Retinal pigment epithelial cell (primary cell): ENCODE measurements at places on chromosomes 7 and 10.

DNA sequence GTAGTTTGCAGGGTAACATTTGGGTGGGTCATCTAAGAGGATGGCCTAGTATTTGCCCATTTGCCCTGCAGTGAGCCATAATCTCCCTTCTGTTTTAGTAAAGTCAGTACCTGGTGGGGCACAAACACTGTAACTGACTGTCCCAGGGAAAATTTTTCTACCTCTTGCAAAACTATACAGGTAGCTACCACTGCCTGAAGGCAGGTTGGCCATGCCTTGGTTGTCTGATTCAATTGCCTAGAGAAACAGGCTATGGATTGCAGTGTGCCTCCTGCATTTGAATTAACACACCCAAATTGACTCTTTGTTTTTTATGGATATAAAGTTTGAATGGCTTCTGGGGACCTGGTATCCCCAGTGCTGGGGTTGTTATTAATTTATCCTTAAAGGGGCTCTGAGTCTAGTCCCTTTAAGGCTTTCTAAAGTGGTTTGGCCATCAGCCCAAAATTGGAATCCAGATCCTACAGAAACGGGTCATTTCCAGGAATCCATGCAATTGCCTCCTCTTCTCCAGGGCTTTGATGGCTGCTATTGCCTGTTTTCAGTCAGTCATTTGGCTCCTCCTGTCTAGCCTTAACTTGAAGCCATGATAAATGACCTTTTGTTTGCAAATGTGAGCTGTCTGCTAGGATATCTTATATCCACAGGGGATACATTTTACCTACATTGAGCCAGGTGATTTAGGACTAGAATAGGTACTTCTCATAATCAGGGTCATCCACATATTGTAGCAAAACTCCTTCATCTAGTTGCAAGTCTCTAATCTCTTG is 89.1 kb downstream of the STRA8 start:
- no peak for DNase-seq

DNA sequence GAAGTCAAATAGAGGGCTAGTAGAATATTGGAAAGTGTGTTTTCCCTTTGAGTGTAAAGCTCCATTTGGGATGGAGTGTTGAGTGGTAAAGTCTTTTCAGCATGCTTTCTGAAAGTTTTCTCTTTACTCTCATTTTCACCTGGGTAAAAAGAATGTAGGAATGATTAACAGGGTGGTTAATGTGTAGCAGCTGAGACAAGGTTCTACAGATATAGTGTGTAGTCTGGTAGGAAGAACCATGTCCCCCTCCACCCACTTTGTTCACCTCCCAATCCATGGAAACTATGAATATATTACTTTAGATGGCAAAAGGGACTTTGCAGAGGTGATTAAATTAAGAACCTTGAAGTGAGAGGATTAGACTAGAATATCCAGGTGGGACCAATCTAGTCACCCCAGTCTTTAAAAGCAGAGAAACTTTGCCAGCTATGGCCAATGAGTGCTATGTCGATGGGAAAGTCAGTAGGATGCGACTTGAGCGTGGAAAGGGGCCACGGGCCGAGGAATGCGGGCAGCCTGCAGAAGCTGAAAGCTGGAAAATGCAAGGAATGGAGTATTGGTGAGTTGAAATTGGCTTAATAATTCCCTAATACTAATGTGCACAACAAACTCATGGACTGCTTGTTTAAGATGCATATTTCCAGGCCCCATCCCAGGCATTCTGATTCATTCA is 166.3 kb upstream of the AHR start:
- DNase-seq: no peak

DNA sequence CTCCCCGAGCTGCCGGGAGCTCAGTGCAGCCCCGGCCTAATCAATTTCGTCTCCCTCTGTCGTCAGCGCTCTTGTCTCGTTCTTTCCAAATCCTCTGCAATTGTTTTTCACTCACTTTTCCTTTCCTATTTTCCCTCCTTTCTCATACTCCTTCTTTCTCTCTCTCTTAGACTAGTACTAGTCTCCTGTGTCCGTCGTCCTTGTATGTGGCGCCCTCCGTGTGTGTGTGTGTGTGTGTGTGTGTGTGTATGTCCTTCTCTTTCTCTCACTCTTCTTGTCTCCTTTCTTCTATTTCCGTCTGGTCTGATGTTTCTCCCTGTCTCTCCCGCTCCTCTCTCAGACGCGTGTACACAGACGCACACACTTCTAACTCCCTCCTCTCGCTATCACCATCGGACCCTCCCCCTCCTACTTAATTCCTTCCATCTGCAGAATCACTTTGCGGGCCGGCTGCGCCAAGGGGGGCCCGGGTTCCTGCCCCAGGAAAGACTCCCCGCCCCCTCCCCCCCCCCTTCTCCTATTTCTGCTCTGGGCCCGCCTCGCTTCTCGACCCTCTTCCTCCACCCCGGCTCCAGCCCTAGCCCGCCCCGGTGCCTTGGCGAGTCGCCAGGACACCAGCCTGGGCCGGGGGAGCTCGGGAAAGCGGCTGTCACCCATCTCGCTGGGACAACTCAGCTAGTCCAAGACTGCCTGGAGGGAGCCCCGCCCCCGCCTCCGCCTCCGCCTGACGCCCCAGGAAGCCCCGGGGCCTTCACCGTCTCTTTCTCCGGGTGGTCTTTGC is 743 bp upstream of the ZCCHC24 start:
- no peak for DNase-seq

- no peak for DNase-seq
Observed at GRCh38 chr10:33410096-33410859, 75.8 kb upstream of the NRP1 start.

GRCh38 chr7:27096768-27097514 is 1.1 kb upstream of the HOXA1 start:
- DNase-seq: no peak

DNA sequence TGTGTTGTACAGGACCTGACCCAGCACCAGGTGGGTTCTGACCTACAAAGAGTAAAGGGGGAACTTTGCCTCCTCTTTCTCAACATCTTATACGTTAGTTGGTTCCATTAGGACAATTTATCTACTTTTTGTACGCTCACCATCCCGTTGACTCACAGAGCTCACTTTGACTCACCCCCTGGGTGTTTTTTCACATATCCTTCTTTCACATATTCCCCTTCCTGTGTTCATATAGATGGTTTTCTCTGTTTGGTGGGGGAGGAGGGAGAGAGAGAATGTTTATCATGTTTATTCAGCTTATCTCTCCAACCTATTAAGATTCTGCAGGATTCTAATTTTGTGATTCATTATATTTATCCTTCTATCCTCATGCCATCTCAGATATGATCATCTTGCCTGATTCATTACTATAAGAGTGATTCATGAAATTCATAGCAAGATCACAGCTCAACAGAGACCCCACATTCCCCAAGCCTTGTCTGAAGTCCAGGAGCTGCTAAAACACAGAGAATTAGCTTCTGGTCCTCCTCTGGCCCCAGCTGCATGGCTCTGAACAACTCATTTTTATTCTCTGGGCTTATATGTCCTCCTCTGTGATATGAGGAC is 37.2 kb downstream of the PRSS2 start:
- DNase-seq: no peak
